HT-29 (cell line): ENCODE measurements at places on chromosomes 16 and 17. TPM values are rescaled to one million over a fixed set of nuclear protein-coding genes. Genes with fewer than 3 reads are reported as not detected.
A peak's percentile ranks its signal among the peaks of the same experiment; 100 is the strongest.

The PITPNM3 gene
- total RNA-seq = 3.6 and 4.0 TPM in 2 replicates

The CMTR2 gene
- 40.8 and 41.6 TPM in 2 replicates for total RNA-seq

The NLRC5 gene
- 4.2 and 8.2 TPM in 2 replicates for total RNA-seq

The C16orf46 gene
- total RNA-seq = 2.4 TPM in 1 of 2 replicates, not detected in the other

GRCh38 chr17:49637050-49637449, 40.8 kb downstream of the SPOP start:
- DNase-seq = no peak

The SPNS3 gene
- total RNA-seq = 4.0 and 4.7 TPM in 2 replicates

GRCh38 chr17:28470266-28470913, 3.1 kb upstream of the SLC13A2 start:
- DNase-seq = no peak

The CRAMP1 gene
- 9.7 and 10.6 TPM in 2 replicates for total RNA-seq

GRCh38 chr17:63697341-63698286, 2.3 kb downstream of the LIMD2 start:
- DNase-seq = peak; percentile 30

The CA7 gene
- total RNA-seq = not detected in 2 replicates

The MTSS2 gene
- 23.0 and 38.1 TPM in 2 replicates for total RNA-seq

The UBN1 gene
- total RNA-seq = 34.6 and 35.1 TPM in 2 replicates

- peak; percentile 58 for DNase-seq
These were observed 94.9 kb downstream of the TOX3 start for GRCh38 chr16:52451971-52452421.

GRCh38 chr17:7097940-7098339, 16.7 kb downstream of the ASGR2 start:
- DNase-seq = no peak

GRCh38 chr17:17071531-17072360, 29.5 kb downstream of the MPRIP start:
- DNase-seq = no peak

The PPP1R27 gene
- total RNA-seq = 2.4 and 3.0 TPM in 2 replicates

The PLA2G10 gene
- total RNA-seq = 0.33 TPM in 1 of 2 replicates, not detected in the other

- no peak for DNase-seq
These were observed 319.1 kb downstream of the FOXL1 start for GRCh38 chr16:86897486-86897885.

The TNP2 gene
- not detected in 2 replicates for total RNA-seq
